CD4-positive, alpha-beta T cell treated with Interleukin-21 for 1 hour (primary cell): ENCODE measurements at places on chromosomes 5 and 9.

- no peak for DNase-seq
Measured at GRCh38 chr9:100350188-100350587, 2.6 kb downstream of the TEX10 start.

- DNase-seq: no peak
Measured at GRCh38 chr5:156473269-156473908, 146.4 kb downstream of the SGCD start.

DNA sequence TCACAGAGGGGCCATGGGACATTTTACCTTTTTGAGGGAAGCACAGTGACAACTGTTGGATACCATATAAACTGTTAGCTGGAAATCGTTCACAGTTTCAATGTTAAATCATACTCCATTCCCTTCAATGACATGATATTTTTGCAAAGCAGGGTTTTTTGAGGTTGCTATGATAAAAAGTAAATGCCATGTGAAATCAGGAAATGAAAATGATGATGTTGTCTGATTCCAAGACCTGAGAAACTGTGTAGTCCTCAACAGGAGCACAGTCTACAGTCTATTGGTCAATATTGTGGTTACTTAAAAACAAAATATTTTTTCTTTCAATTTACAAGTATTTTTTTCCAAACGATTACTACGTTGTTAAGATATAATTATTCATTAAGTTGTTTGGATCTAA lies 24.0 kb upstream of the ADAM19 start:
- no peak for DNase-seq

DNA sequence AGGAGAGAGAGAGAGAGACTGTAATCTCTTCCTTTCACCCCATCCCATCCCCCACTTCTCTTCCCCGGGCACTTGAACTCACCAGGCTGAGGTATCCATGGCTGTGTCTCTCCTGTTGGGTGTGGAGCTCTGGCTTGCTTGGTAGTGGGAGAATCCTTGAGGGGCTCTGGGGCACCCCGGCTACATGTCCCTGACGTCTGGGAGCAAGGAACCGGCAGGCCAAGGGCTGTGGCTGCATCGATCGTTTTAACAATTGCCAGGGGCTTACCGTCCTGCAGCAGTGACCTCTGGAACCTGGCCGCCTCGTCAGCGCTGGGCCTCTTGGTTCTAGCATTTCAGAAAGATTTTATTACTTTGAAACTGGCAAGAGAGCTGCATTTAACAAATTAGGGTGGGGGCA lies 30.0 kb downstream of the FGF18 start:
- DNase-seq: no peak

GRCh38 chr9:69513141-69513820 lies 158.9 kb downstream of the APBA1 start:
- DNase-seq: no peak

DNA sequence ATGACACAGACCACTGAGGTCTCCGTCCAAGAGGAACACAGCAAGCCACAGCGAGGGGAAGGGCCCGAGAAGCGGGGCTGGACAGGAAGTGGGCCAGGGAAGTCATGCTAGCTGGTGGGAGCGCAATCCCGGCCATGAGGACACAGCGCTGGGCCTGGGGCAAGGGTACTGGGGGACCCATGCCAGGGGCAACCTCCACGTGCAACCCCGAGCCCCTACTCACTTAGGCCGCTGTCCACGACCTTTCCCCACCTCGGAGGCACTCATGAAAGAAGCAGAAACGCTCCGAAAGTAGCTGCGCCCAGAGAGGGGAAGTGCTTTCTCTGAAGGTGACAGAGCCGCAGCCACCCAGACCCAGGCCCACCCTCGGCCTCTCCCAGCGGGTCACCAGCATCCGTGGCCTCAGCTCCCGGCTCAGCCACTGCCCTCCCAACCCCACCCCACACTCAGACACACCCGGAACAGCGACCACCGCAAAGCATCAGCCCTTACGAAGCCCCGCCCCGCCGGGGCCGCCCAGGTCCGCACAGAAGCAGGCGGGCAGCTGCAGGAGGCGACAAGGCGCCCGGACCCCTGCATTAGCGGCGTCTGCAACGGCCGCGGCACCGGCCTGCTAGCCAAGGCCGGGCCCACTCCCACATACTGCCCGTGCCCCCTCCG lies 782 bp downstream of the BICD2 start:
- DNase-seq: peak; percentile 37

GRCh38 chr9:90847971-90848370 lies 46.4 kb downstream of the SYK start:
- DNase-seq: no peak

DNA sequence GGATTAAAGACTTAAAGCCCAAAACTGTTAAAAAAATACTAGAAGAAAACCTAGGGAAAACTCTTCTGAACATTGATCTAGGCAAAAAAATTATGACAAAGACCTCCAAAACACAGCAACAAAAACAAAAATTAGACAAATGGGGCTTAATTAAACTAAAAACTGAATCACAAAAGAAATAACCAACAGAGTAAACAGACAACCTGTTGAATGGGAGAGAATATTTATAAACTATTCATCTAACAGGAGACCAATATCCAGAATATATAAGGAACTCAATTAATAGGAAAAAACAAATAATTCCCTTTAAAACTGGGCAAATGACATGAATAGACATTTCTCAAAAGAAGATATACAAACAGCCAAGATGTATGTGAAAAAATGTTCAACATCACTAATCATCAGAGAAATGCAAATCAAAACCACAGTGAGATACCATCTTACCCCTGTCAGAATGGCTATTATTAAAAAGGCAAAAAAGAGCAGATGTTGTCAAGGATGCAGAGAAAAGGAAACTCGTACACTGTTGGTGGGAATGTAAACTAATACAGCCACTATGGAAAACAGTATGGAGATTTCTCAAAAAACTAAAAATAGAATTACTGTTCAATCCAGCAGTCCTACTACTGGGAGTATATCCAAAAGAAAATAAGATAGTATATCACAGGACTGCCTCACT lies 50.2 kb upstream of the TLX3 start:
- DNase-seq: no peak

DNA sequence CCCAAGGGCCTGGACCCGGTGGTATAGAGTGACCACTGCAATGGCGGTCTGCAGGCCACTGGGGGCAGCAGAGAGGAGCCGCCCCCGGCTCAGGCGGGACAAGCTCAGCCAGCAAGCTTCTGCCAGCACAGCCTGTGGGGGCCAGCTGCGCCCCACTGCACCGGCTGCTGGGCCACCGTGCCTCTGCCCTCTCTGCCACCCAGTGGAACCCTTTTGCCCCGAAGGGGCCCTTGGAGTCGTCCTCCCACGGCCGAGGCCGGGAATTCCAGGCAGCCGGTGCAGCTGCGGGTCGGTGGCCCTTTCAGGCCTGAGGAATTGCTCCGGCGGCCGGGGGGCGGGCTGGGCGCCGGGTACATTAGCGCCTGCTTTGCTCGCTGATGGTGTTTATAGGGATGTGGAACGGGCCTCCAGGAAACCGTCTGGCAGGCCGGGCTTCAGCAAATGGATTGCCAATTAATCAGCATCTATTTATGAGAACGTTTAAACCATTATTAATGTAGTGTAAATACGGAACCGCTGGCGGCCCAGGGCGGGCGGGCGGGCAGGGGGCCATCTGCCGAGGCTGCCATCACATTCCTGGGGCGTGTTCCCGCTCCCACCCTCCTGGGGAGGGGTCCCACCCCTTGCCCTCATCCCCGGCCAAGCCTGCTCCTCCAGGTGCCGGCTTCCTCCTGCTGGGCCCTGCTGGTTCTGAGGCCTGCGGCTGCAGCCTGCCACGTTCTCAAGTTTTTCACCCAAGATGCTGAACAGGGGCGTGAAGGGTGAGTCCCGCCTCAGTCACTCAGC lies 127.4 kb downstream of the BARX1 start:
- DNase-seq: peak; percentile 8

GRCh38 chr5:86971034-86971571 lies 296.6 kb upstream of the RASA1 start:
- peak; percentile 31 for DNase-seq

DNA sequence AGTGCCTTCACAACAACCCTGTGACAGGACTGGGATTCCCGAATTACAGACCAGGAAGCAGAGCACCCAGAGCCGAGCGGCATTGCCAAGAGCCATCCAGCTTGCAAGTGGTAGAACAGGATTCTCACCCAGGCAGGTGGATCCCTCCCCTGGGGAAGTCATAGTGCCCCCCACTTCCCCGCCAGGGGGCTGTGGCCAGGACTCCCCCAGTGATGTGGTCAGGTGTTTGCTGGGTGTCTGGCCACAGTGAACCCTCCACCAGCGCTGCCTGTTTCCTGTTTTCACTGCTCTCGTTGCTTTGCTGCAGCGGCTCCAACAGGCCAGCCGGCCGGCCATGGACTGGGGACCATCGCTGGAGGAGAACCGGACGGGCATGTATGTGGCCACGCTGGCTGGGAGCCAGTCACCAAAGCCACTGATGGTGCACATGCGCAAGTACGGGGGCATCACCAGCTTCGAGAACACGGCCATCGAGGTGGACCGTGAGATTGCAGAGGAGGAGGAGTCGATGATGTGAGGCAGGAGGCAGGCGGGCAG lies 19.3 kb downstream of the SLC6A7 start:
- peak; percentile 27 for DNase-seq

- DNase-seq: no peak
Measured at GRCh38 chr9:94805051-94805489, 78.6 kb downstream of the AOPEP start.

GRCh38 chr5:151562019-151562707 lies 29.0 kb downstream of the FAT2 start:
- no peak for DNase-seq

DNA sequence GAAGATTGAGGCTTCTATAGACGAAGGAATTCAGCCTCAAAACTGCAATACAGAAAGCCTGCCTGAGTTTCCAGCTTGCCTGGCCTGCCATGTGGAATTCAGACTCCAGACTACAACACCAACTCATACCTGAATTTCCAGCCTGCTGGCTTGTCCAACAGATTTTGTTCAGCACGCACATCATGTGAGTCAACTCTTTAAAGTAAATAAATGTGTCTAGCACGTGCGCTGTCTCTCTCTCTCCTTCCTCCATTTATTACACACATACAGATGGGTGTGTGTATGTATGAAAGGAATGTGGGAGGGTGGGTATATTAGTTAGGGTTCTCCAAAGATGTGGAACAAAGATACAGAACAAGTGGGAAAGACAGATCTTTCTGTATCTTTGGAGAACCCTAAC lies 82.4 kb upstream of the TAS2R1 start:
- no peak for DNase-seq

DNA sequence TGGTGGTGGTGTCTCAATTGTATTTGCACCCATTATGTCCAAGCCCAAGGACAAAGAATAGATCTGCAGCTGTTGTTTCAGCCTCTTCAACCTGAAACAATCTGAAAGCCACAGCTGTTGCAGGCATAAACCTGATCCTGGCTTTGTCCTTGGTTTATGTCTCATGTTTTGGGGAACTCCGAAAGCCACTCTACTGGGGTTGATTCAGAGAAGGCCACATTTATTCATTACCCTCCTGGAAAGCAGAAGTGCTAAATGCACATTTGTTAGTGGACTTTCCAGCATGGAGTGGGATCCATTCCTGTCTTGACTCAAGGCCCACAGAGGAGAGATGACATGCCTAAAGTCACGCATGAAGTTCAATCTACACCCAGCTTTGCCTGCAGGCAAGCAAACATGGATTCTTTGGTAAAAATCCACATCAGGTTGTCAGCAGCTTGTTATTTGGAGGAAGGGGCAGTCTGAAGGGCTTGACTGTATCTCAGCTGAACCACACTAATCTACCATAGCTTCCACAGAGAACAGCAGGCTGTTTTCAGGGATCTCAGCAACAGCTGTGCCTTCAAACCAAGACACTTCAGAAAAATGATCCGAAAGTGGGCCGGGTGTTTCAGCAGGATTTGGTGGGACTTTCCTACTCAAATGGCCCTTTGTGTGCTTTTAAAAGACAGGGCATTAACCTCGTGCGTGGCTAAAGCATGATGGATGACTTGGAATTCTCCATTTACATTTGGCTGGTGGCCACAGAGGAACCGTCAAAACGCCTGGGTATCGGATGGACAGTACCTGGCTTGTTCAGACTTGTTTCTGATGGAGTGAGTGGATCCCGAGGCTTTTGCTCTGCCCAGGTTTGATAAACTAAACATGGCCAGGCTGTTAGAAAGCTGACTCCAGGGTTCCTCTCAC lies 36.2 kb upstream of the ADAM19 start:
- peak; percentile 17 for DNase-seq

GRCh38 chr9:71076096-71076495 lies 45.3 kb downstream of the TRPM3 start:
- DNase-seq: no peak

- no peak for DNase-seq
Measured at GRCh38 chr5:87190687-87191086, 77.0 kb upstream of the RASA1 start.

- peak; percentile 48 for DNase-seq
Measured at GRCh38 chr9:93154293-93154903, 20.3 kb upstream of the NINJ1 start.

GRCh38 chr9:35665471-35665818 lies 450 bp upstream of the ARHGEF39 start:
- no peak for DNase-seq

DNA sequence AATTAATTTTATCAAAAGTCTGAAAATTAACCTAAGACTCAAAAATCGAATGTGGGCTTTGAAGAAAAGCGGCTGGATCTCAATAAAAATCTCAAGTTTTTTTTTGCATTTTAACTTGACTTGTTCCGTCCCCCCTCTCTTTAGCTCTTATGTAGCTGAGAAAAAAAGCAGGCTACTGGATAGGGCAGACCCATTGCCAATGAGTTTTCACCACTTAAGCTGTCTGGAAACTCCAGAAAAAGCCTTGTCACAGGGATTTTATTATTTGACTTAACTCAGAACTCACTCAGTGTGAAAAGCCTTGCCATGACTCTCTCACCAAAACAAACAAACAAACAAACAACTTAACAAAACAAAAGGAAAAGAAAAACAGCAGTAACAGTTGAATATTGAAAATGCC lies 247.4 kb downstream of the CDH9 start:
- no peak for DNase-seq

GRCh38 chr5:89372176-89372575 lies 489.2 kb upstream of the MEF2C start:
- DNase-seq: no peak

GRCh38 chr9:69237702-69238295 lies 63.7 kb downstream of the TJP2 start:
- DNase-seq: no peak

GRCh38 chr5:86797677-86798076 lies 179.9 kb downstream of the COX7C start:
- DNase-seq: no peak

- no peak for DNase-seq
Measured at GRCh38 chr9:83339435-83339834, 198.8 kb downstream of the FRMD3 start.

GRCh38 chr5:94263068-94263467 lies 355.3 kb downstream of the KIAA0825 start:
- no peak for DNase-seq

DNA sequence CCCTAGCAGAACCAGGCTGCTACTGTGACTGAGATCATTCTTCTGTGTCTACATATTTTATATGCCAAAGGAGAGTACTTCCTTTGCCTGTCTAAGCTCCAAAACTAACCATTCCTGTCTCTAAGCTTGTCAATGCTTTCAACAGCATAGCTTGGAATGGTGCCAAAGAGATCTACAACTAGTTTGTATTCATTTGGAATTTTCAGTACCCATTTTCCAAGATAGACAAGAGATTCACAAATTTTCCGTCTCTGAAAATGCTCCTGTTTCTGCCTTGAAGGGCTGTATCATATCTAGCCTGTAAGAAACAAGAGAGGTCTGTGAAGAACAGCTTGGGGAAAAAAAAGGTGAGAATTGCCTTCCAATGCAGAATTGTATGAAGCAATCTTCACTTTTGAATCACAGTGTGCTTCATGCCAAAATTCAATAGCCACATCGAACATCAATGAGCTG lies 334.4 kb upstream of the ACTBL2 start:
- DNase-seq: no peak

GRCh38 chr5:9376363-9377117 lies 169.3 kb downstream of the SEMA5A start:
- no peak for DNase-seq

GRCh38 chr5:150989695-150990094 lies 30.7 kb upstream of the GPX3 start:
- no peak for DNase-seq
